ENCODE measurements at places on chromosomes 4 and X. TPM values are rescaled to one million over a fixed set of nuclear protein-coding genes. Genes with fewer than 3 reads are reported as not detected.

Gene COX7B2
- total RNA-seq: not detected

DNA sequence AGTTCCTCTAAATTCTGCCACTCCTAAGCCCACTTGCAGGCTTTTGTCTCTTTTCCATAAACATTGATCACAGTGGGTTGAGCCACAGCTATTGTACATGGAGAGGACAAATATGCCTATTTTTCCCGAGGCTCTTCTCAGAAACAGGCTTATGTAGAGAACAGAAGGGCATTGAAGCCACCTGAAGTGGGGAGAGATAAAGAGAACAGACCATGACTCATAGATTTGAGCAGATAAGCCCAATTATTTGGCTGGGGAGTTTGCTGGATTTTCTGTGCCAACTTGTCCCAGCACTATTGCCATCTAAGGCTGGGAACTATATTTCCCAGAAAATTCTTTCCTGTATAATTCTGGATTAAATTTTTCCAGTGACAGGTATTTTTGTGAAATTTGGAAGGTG is 446.1 kb upstream of the RPS6KA3 start:
- H3K4me3 ChIP-seq: no peak overlapping the region
- H3K27ac ChIP-seq: no peak overlapping the region
- no peak for DNase-seq
- no peaks in the 10 kb centered on the region for H3K4me1 ChIP-seq
- no peaks in the 10 kb centered on the region for H3K27me3 ChIP-seq
- H3K36me3 ChIP-seq: no peaks in the 10 kb centered on the region

DNA sequence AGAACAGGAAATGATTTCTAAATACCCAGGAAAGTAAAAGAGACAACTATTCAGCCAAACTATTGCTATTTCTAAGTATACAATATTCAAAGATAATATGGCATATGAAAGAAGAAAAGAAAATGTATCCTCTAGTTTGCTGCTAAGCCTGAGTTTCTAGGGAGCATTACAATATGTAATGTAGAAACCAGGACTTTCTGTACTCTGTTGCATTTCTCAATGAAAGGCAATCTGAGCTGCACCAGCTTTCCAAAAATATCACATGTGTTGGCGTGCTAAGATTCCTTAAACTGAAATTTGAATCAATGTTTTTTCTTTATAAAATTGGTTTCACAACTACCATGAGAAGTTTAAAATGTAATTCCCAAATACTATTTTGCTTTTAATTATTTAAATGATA is 129.6 kb downstream of the ANK2 start:
- no peak overlapping the region for H3K4me3 ChIP-seq
- no peak for DNase-seq
- no peaks in the 10 kb centered on the region for H3K27me3 ChIP-seq
- H3K4me1 ChIP-seq: no peaks in the 10 kb centered on the region
- H3K36me3 ChIP-seq: no peaks in the 10 kb centered on the region

- no peaks in the 10 kb centered on the region for H3K4me1 ChIP-seq
- H3K27me3 ChIP-seq: no peaks in the 10 kb centered on the region
- H3K4me3 ChIP-seq: no peak overlapping the region
- no peaks in the 10 kb centered on the region for H3K36me3 ChIP-seq
- no peak overlapping the region for H3K27ac ChIP-seq
These were observed 131.5 kb upstream of the RPL34 start for GRCh38 chr4:108488865-108489264.

GRCh38 chr4:32775049-32775448 is 2054.9 kb downstream of the PCDH7 start:
- no peak overlapping the region for H3K27ac ChIP-seq
- H3K27me3 ChIP-seq: no peaks in the 10 kb centered on the region
- H3K4me1 ChIP-seq: peaks cover 4% of the 10 kb centered on the region
- no peak overlapping the region for H3K4me3 ChIP-seq

- H3K27me3 ChIP-seq: no peaks in the 10 kb centered on the region
- H3K4me3 ChIP-seq: no peak overlapping the region
- no peak for DNase-seq
- no peaks in the 10 kb centered on the region for H3K36me3 ChIP-seq
- no peaks in the 10 kb centered on the region for H3K4me1 ChIP-seq
- no peak overlapping the region for H3K27ac ChIP-seq
These were observed 31.5 kb downstream of the F8 start for GRCh38 chrX:154991039-154991438.

- H3K4me1 ChIP-seq: peaks cover 3% of the 10 kb centered on the region
- no peak overlapping the region for H3K4me3 ChIP-seq
- DNase-seq: no peak
- H3K36me3 ChIP-seq: no peaks in the 10 kb centered on the region
- no peaks in the 10 kb centered on the region for H3K27me3 ChIP-seq
These were observed 54.4 kb downstream of the STOX2 start for GRCh38 chr4:183959319-183960045.
